ENCODE measurements at places on chromosomes 7 and 10.

DNA sequence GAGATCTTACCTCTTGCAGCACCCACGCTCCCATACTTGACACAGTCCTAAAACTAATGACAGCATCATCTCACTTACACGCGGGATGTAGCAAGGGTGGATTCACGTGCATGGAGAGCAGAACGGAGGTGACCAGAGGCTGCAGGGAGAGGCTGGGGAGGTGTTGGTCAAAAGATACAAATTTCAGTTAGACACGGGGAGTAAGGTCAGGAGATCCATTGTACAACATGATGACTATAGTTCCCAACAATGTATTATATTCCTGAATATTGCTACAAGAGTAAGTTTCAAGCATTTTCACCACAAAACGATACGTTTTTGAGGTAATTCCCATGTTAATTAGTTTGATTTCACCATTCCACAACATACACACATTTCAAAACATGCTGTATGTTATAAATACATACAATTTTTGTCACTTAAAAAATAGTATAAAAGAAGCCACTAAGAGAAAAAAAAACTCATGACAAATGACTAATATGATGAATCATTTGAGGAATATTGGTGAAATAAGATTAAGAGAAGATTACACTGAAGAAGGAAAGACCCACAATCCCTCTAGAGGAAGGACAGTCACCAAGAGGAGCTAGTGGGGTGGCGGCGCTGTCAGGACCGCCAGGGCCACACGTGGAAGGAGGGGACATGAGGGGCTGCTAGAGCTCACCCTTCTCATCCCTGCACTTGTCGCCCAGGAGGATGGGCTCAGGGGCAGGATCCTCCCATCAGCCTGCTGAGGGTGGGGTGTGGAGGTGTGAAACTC is 49.4 kb upstream of the EGFR start:
- no peak for DNase-seq

GRCh38 chr7:111085356-111085755 is 5.6 kb upstream of the LRRN3 start:
- DNase-seq: no peak

DNA sequence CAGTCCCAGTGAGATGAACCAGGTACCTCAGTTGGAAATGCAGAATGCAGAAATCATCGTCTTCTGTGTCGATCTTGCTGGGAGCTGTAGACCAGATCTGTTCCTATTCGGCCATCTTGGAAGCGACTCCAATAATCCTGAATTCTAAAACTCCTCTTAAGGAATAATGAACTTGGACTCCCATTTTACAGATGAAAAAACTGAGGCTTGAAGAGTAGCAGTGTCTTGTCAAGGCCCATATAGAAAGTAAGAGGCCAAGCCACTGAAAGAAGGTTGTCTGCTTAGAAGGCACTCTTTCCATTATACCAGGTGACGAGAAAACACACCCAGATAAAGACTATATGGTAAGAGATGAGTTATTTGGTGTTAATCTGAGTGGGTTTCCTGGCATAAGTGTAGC is 148.6 kb upstream of the LAMB4 start:
- DNase-seq: no peak

DNA sequence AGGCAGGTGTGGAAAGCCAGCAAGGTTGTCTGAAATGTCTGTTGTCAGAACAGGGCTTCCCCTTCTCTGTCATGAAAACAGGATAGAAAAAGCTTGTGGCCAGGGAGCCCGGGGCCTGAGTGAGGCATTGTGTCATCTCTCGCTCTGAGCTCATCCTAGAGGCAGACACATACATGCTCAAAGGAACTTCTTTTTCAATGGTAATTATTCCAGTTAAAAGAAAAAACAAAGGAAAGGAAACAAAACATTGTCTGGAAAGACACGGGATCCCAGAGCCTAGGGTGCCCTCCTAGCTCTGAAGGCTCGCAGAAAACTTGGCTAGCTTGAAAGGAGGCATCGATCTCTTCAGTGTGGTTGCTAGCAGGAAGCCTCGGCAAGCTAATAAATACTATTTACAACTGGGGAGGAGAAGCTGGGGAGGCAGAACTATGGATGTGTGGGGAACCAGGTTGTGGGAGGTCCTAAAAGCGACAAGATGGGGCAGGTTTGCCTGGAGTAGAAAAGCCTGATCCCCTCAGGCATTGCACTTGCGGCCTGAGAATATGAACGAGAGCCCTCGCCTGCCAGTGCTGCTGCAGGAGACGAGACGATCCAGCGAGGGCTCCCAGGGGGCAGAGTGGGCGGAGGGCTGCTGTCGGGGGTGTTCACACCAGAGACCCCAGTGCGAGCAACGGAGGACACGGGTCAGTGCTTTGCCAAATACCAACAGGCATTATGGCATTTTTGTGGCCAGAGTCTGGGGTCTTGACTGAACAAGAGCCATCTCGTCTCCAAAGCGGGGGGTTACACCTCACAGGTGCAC is 32.8 kb upstream of the DGKI start:
- DNase-seq: no peak

- no peak for DNase-seq
Observed at GRCh38 chr10:17665747-17666146, 21.8 kb downstream of the STAM start.

DNA sequence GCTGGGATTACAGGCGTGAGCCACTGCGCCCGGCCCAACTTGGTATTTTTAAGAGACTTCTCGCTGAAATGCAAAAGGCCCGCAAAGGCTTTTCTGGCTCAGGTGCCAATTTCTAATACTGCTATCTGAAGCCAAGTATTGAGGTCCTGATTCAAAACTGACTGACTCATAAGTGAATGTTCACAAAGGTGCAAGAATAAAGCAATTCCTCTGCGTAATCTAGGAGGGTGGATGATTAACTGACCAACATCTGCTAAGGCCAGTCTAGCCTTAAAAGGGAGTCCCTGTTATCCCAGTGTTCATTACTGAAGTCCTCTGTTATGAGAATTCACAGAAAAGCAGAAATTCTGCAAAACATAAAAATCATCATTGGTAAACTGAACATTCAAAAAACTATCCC is 111.4 kb downstream of the SRPK2 start:
- DNase-seq: no peak

DNA sequence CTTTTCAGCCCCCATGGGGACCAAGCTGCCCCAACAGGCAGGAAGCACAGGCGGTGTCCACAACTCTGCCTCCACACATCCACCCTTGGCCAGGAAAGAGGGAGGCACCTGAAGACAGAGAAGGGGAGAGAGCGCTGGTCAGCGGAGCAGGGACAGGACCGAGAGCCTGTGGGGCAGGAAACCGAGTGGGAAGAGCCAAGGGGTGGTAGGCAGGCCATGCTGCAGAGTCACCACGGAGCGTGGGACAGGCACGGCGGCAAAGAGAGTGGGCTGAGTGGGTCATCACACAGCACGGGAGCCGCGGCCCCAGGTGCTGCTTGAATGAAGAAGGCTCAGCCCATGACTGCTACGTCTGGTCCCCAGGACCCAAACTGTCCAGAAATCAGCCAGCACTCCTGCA is 109.8 kb downstream of the PTPRN2 start:
- no peak for DNase-seq

- DNase-seq: no peak
Observed at GRCh38 chr7:25694699-25695098, 457.3 kb upstream of the NFE2L3 start.

DNA sequence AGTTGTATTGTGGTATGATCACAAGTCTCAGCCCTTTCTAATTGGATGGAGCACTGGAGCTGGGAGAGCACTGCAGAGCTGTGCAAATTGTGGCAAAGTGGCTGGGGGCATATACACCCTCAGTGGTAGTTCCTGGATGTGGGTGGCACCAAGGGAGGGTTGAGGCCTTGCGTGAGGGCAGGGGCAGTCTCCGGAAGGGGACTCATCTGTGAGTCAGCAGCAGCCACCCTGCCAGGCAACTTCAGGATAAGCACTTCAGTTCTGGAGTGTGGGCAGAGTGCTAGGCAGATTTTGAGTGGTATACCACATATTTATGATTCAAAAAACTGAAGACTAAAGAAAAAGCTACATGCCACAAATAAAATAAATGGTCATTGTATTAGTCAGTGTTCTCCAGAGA is 210.5 kb downstream of the ETV1 start:
- DNase-seq: no peak

DNA sequence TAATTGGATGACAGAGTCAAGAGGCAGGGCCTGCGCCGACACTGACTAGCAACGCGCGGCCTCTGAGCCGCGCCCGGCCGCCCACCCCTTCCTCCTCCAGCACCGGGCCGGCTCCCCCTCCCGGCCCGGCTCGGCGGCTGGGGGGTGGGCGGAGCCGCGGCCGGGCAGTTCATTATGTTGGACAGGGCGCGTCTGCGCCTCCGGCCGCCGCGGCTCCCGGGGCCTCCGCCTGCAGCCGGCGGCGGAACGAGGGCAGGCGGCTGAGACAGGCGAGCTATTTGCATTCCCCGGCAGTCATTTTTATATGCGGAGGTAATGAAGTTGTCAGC is 106.7 kb downstream of the SNX10 start:
- peak; percentile 61 for DNase-seq

DNA sequence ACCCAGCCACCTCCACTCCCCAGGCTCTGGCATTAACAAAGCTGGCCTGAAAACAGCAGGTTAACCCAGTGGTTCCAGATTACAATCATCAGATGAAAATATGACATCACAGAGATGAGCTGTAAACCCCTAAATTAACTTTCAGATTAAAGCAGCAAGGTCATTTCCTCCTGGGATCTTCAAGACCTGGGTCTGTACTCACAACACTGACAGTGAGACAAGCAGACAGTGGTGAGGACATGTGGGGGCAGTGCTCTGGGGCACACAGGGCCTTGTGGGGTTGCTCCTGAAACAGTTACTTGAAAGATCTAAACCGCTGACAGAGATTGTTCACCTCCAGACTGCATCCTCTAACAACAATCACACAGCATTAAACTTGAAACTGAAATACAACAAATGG is 134.1 kb downstream of the ZNF438 start:
- DNase-seq: no peak

- no peak for DNase-seq
Observed at GRCh38 chr7:32658034-32658433, 162.7 kb downstream of the AVL9 start.

Measured in neural crest cell (in vitro differentiated cells).